ENCODE measurements at places on chromosomes 5 and 9. TPM values are rescaled to one million over a fixed set of nuclear protein-coding genes. Genes with fewer than 3 reads are reported as not detected.

The PCDHGA7 gene
- 0.23 TPM for total RNA-seq

GRCh38 chr5:86461169-86461956, 156.4 kb upstream of the COX7C start:
- peak; percentile 13 for DNase-seq

GRCh38 chr5:53173083-53173482, 63.5 kb upstream of the MOCS2 start:
- no peak for DNase-seq

The PIP5KL1 gene
- total RNA-seq = 0.87 TPM

- DNase-seq = peak; percentile 20
Measured at GRCh38 chr9:22514871-22515270, 68.2 kb downstream of the DMRTA1 start.

The PRRX2 gene
- 0.17 TPM for total RNA-seq

The KIF24 gene
- 5.2 TPM for total RNA-seq
